ENCODE measurements at places on chromosomes 7 and 10.

DNA sequence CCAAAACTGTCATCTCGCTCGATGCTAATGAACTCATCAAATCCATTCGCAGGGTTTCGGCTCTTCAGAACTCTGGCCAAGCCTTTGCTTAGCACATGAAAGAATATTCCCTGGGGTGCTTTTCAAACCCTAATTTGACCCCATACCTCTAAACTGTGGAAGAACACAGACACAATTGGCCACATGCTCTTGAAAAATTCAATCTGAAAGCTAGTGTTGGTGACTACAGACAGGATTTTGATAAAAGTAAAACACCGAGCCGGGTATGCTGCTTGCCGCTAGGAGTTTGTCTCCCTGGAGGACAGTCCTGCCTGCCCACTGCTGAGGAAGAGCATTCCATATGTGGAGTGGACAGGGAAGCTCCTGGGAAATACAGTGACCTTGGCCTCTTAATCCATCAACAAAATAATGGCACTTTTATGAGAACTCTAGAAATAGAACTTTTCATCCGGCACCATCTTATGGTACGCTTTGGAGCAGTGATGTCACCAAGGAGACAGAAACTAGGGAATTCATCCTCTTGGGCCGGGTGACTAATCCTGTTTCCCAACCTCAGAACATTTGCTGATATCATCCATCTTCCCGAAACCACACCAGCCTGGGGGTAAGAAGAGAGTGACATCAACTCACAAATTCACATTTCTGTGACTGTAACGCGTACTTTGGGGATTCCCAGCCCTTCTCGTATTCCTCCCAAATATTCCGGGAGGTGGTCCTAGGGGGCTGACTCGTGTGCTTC, 34.2 kb downstream of the MTURN start:
- no peak for DNase-seq

DNA sequence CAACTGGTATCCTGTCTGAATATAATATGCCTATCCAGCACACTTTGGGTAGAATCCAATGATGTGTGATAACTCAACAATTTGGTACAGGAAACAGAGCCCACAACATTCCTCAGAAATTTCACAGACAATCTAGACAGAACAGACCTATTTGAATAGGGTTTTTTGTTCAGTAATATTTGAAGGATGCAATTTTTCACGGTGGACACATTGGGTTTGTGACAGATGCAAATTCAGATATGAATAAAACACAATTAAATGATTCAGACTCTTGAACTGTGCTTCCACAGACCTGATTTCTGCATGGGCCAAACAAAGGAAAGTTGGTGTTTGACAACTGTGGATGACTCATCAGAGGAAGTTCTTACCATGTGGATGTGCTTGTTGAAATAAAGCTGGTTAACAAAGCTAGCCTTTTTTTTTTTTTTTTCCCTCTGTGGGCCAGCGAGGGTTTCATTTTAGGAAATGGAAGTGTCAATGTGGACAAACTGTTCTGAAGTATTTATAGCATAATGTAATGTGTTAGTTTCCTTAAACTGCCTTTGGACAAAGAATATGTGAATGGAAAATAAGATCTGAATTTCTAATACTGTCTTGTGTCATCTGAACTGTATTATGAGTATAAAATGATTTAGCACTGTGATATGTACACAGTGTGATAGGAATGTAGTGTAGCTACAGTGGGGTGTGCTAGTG, 43.2 kb upstream of the FAM133B start:
- no peak for DNase-seq

DNA sequence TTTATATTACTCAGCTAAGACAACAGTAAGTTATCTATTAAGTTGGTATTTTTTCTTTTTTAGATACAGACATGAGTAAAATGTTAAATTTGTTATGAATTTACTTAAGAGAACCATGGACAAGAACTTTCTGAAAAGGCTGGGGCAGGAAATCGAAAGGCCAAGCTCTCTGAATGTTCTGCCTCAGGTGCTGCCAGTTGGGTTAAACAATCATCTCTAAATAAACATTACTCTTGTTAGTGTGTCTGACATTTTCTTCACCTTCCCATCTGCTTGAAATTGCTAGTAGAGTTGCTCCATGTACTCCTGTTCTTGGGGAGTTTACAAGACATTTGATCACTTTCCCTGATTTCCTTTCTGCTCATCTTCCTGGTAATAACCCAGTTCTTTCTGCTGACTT, 87.5 kb downstream of the ANKRD7 start:
- no peak for DNase-seq

GRCh38 chr10:43166207-43166879, 28.1 kb downstream of the CSGALNACT2 start:
- no peak for DNase-seq

DNA sequence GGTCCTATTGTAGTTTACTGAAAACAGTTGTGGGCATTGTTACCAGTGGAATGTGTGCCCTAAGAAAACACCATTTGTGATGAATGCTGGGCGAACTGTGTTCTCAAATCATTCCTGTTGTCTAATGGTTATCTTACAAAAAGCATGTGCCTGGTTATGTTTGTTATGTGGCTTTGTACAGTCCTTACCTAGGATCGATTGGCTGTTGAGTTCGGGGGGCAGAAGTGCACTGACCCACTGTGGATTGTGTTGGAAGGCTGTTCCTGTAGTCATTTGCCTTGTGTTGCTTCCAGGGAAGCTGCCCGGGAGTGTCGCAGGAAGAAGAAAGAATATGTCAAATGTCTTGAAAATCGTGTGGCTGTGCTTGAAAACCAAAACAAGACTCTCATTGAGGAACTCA, 84.3 kb downstream of the CREM start:
- no peak for DNase-seq

DNA sequence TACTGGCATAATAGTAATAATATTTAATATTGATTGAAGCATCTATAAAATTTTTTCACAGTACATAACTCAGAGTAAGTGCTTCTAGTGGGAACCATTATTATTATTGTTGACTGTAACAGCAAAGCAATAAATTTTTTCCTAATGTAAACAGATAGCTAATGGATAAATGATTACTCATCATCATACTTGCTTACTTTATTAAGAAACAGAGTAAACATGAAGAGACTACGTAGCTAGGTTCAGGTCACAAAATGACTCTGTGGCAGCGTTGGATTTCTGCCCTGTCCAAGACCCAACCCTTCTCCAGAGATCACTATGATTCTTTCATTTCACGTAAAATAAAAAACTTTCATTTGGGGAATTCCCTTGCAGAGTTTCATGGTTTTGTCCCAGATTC, 8.3 kb upstream of the ABCB5 start:
- no peak for DNase-seq

- no peak for DNase-seq
Observed at GRCh38 chr7:71243736-71244410, 111.9 kb downstream of the GALNT17 start.

- DNase-seq, result no peak
Observed at GRCh38 chr7:79787623-79788022, 334.2 kb upstream of the MAGI2 start.

- DNase-seq, result peak; percentile 61
Observed at GRCh38 chr7:74269757-74270277, 15.6 kb upstream of the RFC2 start.

GRCh38 chr10:11704092-11704491, 38.1 kb upstream of the ECHDC3 start:
- DNase-seq, result no peak

GRCh38 chr10:21950566-21950965, 53.0 kb downstream of the DNAJC1 start:
- no peak for DNase-seq

GRCh38 chr7:22351878-22352277, 5.1 kb downstream of the RAPGEF5 start:
- no peak for DNase-seq

DNA sequence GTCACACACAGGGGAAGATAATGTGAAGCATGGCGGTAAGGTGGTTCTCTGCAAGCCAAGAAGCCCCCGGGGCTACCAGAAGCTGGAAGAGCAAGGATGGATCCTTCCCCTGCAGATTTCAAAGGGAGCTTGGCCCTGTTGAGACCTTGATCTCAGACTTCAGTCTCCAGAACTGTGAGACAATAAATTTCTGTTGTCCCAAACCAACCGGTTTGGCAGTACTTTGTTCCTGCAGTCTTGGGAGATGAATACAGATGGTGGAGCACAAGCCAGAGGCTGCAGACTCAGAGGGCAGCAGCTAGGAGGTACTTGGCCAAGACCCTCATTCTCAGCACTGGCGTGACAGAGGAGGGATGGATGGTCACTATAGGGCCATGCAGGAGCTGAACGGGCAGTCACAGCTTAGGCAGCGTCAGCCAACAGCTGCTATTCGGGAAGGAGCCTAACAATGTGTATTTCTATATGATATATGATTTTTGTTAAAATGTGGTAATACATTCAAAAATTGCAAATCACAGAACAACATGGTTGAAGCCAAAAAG, 387.3 kb downstream of the TNS3 start:
- DNase-seq, result no peak

DNA sequence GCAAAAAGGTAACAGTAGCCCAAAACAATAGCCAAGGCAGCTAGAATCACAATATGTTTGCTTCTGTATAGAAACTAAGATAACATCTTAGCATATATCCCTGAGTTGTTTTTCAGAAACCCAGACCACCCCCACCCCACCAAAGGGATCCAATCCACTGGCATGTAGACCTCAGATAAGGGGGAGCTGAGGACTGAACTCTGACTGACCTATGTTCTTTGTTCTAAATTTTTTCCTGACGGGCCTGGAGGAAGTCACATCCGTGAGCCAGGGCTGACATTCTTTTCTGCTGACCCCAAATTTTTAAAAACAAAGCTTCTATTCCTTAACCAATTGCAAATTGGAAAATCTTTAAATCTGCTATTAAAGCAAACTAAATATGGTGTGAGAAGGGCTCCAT, 493.9 kb upstream of the IGFBP3 start:
- no peak for DNase-seq

- no peak for DNase-seq
Observed at GRCh38 chr10:113651898-113652297, 11.9 kb downstream of the NRAP start.

GRCh38 chr10:21891439-21891838, 112.1 kb downstream of the DNAJC1 start:
- DNase-seq, result no peak

GRCh38 chr10:13189961-13190360, 28.6 kb downstream of the MCM10 start:
- no peak for DNase-seq

GRCh38 chr10:44947371-44948152, 12.0 kb upstream of the RASSF4 start:
- DNase-seq, result no peak

- no peak for DNase-seq
Observed at GRCh38 chr7:120055300-120055699, 217.7 kb upstream of the KCND2 start.

DNA sequence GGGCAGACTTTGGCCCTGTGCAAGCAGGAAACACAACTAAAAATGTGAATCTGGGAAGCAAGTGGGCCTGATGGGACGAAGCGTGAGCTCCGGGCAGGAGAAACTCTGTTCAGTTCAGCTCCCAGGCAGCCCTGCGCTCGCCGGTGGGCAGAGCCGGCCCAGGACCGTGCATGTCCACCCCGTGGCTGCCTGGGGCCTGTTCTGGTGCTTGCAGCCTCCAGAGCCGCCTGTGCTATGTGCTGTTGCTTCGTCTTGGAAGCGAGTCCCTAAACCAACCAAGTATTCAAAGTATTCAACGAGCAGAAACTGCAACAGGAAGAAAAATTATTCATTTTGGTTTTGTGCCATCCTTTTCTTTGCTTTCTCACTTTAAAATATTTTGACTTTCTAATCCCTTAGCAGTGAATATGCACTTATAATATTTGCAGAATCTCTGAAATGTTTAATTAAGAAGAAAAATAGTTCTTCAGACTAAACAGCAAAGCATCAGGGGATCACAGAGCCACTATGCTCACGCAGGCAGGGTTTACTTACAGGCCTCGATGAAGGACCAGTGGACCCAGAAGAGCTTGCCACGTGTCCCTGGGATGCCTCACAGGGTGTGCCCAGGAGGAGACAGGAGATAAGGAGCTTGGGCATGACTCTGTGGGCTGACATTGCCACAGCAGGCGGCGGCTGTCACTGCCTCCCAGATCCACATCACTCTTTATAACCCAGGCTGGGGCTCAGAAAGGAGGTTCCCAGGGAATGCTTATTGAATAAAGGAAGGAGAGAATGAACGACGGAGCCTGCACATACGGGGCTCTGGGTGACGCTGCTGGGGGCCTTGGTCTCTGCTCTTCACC, 45.6 kb downstream of the VIPR2 start:
- DNase-seq, result no peak

DNA sequence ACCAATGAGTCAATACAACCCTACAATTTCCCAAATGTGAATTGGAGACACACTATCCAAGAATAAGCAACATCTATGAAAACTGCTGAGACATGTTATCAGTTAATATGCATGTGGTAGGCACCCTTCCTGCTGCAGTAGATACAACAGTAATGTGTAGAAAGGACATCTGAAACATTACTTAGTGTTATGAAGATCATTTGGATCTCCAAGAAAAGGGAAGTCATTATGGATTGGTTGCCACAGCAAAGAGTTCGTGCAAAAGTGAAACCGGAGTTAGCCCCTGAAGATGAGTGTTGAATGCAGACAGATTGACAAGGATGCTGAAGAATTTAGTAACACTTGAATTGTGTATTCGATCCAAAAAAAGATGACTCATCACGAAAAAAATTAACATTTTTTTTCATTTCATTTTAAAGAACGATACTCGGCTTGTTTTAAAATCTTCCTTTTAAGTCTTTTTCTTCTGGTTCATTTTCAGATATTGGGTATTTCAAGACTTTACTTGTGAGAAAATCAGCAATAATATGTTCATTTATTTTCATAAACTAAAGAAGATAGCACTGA, 322.4 kb upstream of the KLF6 start:
- no peak for DNase-seq

DNA sequence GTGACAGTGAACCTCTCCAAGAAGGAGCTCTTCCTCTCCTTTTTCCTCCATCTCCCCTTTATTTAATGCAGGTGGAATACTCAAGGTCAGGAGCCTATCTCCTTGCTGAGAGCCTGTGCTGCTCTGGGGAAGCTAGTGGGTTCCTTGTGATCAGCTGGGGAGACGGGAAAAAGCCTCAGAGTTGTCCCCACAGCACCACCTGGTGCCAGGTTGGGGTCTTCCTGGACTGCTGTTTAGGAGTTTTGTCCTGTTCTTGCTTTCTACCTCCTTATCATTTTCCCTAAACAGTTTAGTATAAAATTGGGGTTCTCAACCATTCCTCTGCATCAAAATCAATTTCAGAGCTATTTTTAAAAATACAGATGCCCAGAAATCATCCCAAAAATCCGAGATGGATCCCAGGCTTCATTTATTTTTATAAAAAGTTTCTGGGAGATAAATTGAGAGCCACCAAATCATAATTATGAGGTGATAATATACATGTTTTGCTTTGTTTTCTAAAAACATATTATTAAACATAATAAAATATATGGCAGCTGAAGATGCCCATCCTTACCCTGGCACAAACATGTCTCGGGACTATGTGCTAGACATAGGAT, 44.3 kb downstream of the MACC1 start:
- peak; percentile 52 for DNase-seq

Measured in neuronal stem cell (in vitro differentiated cells).